ENCODE measurements at places on chromosomes 5 and 9. TPM values are rescaled to one million over a fixed set of nuclear protein-coding genes. Genes with fewer than 3 reads are reported as not detected.

The OR4F3 gene
- total RNA-seq, result 0.29 TPM

GRCh38 chr5:78823196-78823595 lies 161.9 kb downstream of the ARSB start:
- DNase-seq, result no peak
- no peak overlapping the region for H3K4me3 ChIP-seq
- H3K27me3 ChIP-seq, result no peaks in the 10 kb centered on the region
- H3K27ac ChIP-seq, result no peak overlapping the region
- no peaks in the 10 kb centered on the region for H3K36me3 ChIP-seq
- peaks cover 6% of the 10 kb centered on the region for H3K4me1 ChIP-seq

DNA sequence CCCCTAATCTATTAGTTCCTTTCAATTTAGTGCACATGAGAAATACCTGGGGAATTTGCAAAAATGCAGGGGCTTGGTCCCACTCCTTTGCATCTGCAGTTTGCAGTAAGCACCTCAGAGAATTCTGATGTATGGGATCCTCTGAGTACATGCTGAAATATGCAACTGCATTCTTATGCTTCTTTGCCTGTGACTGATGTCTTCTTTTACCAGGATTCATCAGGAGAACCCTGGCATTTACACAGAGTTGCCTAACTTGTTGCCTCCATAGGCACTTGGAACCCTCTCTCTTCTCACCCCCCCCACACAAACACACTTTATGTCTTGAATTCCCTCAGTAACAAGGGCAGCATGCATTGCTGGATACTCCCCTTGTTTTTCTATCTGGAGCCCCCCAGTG lies 173.1 kb downstream of the KDM4C start:
- H3K4me1 ChIP-seq, result peaks cover 38% of the 10 kb centered on the region
- H3K36me3 ChIP-seq, result no peaks in the 10 kb centered on the region
- H3K27me3 ChIP-seq, result no peaks in the 10 kb centered on the region
- DNase-seq, result no peak
- H3K27ac ChIP-seq, result no peak overlapping the region

- H3K4me1 ChIP-seq, result peaks cover 43% of the 10 kb centered on the region
- H3K36me3 ChIP-seq, result peaks cover 5% of the 10 kb centered on the region
- H3K4me3 ChIP-seq, result no peak overlapping the region
- peak overlapping the region; percentile 95 for H3K27ac ChIP-seq
- no peak for DNase-seq
These were observed 79.3 kb downstream of the RXRA start for GRCh38 chr9:134405527-134405926.

DNA sequence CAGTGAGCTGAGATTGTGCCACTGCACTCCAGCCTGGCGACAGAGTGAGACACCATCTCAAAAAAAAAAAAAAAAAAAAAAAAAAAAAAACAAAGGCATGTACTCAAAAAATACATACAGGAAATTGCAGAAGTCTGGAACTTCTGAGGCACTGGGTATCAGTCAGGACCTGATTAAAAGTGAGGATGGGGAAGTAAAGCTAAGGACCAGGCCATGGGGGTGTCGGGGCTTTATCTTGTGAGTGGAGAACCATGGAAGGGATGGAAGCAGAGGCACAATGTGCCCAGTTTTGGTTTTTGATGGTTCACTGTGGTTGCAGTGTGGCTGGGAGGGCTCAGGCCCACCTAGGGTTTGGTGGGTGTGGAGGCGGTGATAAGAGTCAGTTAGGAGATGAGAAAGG lies 212.7 kb upstream of the PIK3R1 start:
- H3K27me3 ChIP-seq, result no peaks in the 10 kb centered on the region
- no peak overlapping the region for H3K27ac ChIP-seq
- H3K4me3 ChIP-seq, result no peak overlapping the region
- H3K4me1 ChIP-seq, result peaks cover 5% of the 10 kb centered on the region

All from osteoblast (primary cell).